Large intestine (tissue), 12 donors: ENCODE measurements at places on chromosomes 16 and 17.

GRCh38 chr17:82440991-82441627 is 9.4 kb downstream of the CYBC1 start:
- no peaks in the 10 kb centered on the region for H3K4me1 ChIP-seq
- H3K4me3 ChIP-seq, result no peak overlapping the region
- DNase-seq, result no peak
- no peaks in the 10 kb centered on the region for H3K27me3 ChIP-seq
- peaks cover 49% of the 10 kb centered on the region for H3K36me3 ChIP-seq

GRCh38 chr17:77852731-77853130 is 105.8 kb upstream of the TNRC6C start:
- H3K4me1 ChIP-seq, result no peaks in the 10 kb centered on the region
- peaks cover 7% of the 10 kb centered on the region for H3K27me3 ChIP-seq
- H3K36me3 ChIP-seq, result no peaks in the 10 kb centered on the region

GRCh38 chr17:7811251-7811650 is 22.8 kb upstream of the KDM6B start:
- peaks cover 5% of the 10 kb centered on the region for H3K27me3 ChIP-seq
- H3K4me1 ChIP-seq, result no peaks in the 10 kb centered on the region
- H3K27ac ChIP-seq, result no peak overlapping the region
- no peak overlapping the region for H3K4me3 ChIP-seq
- DNase-seq, result no peak
- H3K36me3 ChIP-seq, result no peaks in the 10 kb centered on the region

- DNase-seq, result no peak
- no peaks in the 10 kb centered on the region for H3K4me1 ChIP-seq
- H3K4me3 ChIP-seq, result no peak overlapping the region
- no peaks in the 10 kb centered on the region for H3K36me3 ChIP-seq
- no peak overlapping the region for H3K27ac ChIP-seq
Measured at GRCh38 chr17:57966246-57966645, 11.0 kb upstream of the CUEDC1 start.

DNA sequence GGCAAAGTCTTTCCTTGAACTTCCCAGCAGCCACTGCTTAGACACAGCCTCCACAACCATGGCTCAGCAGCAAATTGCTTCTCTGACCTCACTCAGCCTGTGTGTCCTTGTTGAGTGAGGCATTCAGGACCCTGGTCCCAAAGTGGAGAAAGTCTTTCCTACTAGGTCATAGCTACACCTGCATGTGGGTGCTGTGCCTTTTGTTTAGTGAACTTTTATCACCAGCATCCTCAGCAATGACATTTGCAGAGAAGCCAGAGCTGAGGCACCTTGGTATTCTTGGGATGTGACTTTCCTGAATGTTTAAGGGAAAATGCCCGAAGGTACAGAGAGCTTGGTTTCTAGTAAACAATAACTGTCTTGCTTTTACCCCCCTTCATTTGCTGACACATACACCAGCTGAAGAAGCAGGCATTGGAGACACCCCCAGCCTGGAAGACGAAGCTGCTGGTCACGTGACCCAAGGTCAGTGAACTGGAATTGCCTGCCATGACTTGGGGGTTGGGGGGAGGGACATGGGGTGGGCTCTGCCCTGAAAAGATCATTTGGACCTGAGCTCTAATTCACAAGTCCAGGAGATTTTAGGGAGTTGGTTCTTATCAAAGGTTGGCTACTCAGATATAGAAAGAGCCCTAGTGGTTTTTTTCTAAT is 20.9 kb upstream of the STH start:
- H3K4me3 ChIP-seq, result no peak overlapping the region
- H3K4me1 ChIP-seq, result no peaks in the 10 kb centered on the region
- DNase-seq, result no peak

GRCh38 chr16:29204806-29205135 is 201.7 kb downstream of the NPIPB11 start:
- no peak overlapping the region for H3K4me3 ChIP-seq
- H3K27ac ChIP-seq, result no peak overlapping the region
- no peaks in the 10 kb centered on the region for H3K36me3 ChIP-seq
- no peak for DNase-seq
- H3K27me3 ChIP-seq, result no peaks in the 10 kb centered on the region
